ENCODE measurements at places on chromosomes 2 and 18.

- DNase-seq: no peak
Measured at GRCh38 chr2:207153266-207153975, 12.3 kb downstream of the KLF7 start.

GRCh38 chr2:71154798-71155197, 24.4 kb downstream of the MPHOSPH10 start:
- DNase-seq: peak; percentile 8

GRCh38 chr18:907115-907884, 2.6 kb downstream of the ADCYAP1 start:
- DNase-seq: no peak

- DNase-seq: no peak
Measured at GRCh38 chr2:139514951-139515350, 734.8 kb upstream of the NXPH2 start.

GRCh38 chr2:97718942-97719341, 5.6 kb downstream of the ZAP70 start:
- no peak for DNase-seq

GRCh38 chr2:68770271-68771111, 35.9 kb downstream of the ARHGAP25 start:
- no peak for DNase-seq

DNA sequence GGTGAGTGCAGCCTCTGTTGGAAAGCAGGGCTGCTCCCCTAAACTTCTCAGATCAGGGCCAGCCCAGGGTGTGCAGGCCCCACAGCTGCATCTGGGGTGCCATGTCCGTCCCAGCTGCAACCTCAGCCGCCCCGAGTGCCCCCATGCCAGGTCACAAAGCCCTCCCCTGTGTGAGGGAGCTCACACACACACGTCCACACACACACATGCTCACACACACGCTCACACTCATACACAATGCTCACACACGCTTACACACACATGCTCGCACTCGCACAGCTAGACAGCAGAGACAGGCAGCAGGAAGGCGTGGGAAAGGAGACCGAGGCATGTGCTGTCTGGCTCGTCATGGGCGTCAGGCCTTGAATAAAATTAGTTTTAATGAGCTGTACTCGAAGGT, 55.4 kb downstream of the ADI1 start:
- no peak for DNase-seq

GRCh38 chr2:98711506-98711905, 19.4 kb downstream of the MGAT4A start:
- no peak for DNase-seq

GRCh38 chr2:172996387-172996961, 79.2 kb upstream of the MAP3K20 start:
- DNase-seq: no peak

- DNase-seq: no peak
Measured at GRCh38 chr2:74024216-74024615, 39.5 kb downstream of the TET3 start.

- no peak for DNase-seq
Measured at GRCh38 chr2:149808556-149808955, 221.0 kb upstream of the MMADHC start.

DNA sequence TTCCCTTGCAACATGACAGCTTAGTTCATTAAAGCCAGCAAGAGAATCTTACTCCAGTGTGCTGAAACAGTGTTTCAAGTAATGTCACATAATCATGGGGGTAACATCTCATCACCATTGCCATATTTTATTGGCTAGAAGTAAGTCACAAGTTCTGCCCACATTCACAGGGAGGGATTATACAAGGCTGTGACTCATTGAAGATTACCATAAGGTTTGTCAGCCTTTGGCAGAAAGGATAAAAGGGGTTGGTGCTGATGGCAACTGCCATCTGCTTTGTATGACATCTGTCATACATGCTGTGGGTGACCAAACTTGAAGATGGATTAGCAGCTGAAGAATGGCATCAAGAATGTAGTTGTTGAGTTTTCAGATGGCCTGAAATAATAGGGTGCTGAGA, 61.2 kb downstream of the KCNE4 start:
- DNase-seq: no peak

DNA sequence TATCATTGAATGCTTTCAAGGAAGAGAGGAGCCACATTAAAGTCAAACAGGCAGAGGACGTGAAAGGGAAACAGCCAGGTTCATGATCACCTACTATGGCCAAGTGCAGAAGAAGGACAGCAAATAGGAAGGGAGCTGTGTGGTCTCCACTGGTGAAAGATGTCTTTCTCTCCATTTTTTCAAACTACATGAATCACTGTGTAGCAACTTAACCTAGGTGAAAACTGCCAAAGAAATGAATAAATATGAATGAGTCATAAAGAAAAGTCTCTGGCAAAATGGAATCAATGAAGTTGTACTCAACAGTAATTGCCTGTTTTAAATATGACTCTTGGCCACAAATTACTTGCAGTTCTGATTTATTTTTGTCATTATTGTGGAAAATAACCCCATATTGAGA, 452.6 kb upstream of the PKDCC start:
- no peak for DNase-seq

DNA sequence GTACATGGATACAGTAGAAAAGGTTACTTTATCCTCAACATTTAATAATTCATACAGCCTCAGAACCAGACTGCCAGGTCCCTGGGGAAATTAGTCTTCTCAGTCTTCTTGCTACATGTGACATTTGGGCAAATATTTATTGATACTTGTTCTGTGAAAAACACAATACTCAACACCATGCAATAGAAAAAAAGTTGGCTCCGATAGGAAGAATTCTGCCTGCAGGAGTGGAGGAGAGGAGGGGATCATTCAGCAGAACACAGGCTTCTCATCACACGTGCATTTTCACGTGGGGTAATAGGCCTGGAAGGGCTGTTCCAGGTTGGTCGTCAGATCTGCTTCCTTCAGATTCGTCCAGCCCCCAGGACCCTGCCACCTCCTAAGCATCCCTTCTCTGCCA, 58.4 kb upstream of the ACKR3 start:
- DNase-seq: no peak

DNA sequence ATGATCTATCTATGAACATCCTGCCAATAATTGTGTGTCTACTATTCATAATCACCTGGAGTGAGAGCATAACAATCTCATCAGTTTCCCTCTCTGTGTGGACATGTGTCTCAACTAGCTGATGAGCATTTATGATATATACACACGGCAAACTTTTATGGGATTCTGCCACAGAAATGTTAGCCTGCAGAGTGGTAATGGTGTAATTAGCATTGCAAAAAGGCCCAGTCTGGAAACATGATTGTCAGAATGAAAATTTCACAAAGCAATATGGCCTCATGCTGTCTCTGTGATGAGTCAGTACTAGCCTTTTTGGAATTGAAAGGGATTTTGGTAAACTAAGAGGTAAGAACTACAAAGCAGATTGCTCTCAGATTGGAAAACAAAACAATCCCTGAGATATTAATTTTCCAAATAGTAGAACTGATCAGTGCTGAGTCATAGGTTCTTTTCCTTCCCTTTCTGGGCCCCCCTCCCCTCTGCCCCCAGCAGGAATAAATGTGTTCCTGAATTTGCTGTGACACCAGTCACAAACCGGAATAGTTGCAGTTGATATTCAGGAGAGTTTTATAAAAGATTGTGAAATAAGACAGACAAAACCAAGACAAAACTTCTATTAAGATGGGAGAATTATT, 189.2 kb downstream of the OSR1 start:
- DNase-seq: no peak

DNA sequence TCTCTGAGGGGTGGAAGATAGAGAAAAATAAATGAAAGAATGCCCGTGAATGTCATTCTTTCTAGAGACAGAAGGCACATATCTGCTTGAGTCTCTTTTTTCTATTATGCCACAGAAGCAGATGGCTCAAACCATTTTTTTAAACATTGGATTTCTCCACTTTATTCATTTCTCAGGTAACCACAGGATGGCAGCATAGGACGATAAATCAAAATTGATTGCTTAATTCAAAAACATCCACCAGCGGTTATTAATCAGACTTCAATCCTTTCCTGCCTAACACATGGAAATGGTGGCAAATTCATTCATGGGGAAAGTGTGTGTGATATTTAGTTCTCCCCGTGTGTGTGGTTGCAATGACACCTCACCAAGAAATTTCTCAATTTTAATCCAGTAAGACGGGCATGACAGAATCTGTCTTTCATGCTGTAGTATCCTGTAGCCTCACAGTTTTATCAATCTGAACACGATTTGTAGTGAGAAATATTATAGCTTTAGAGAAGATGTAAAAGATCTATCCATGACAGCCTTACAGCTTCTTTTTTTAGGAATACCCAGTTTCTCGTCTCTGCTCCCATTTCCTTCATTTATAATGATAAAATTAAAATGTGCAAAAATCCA, 72.2 kb downstream of the DSC3 start:
- no peak for DNase-seq

DNA sequence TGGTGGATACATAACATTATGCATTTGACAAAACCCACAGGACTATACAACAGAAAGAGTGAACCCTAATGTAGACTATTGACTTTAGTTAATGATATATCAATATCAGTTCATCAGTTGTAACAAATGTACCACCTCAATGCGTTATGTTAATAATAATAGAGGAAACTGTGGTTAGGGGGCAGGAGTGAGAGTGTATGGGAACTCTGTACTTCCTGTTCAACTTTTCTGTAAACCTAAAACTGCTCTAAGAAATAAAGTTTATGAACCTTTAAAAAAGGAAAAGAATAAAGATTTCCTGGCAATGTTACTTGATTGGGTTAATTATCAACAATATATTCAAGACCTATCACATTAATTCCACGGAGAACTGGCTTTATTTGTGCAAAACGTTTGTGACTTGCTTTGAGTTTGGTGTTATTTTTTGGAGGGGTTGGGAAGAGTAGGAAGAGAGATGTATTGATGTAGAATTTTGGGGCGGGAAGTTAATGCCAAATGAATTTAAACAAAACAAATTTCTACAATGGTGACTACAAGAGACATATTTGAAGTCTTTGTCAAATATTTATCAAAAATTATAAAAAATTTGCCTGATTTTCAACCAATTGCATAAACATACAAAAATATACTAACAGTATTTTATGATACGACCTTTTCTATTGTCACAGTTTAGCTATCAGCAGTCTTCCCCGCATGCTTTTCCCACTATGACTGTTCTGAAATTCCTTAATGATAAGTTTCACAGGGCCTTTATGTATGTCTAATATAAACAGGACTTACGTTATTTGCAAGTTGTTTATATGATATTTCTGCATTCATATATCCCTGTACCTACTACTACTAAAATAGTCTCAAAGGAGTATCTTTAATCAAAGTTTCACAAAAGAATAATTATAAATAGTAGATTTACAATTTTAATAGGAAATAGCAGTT, 2.1 kb upstream of the RTN4 start:
- DNase-seq: no peak

DNA sequence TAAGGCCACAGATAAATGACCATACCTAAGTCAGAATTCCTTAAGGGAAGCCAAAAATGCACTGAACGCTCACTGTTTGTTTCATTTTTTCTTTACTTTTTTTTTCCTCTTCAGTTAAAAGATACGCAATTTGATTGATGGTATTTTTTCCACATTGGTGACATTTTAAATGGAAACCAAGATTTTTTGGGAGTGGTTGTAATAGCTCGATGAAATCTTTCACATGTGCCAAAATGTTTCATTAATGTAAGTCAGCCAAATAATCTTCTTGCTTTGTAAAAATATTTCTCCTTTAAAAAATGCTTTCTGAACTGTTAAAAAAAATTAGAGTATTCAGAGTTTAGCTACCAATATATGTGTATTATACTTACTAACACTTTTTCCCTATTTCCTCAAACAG, 339.8 kb downstream of the ZEB2 start:
- no peak for DNase-seq

DNA sequence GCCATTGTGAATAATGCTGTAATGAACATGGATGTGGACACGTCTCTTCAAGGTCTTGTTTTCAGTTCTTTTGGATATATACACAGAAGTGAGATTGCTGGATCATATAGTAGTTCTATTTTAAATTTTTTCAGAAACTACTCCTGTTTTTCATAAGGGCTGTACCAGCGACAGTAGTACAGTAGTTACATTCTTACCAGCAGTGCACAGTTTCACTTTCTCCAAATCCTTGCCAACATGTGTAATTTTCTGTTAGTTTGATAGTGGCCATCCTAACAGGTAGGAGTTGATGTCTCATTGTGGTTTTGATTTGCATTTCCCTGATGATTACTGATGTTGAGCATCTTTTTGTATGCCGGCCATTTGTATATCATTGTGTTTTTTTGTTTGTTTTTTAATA, 81.7 kb downstream of the EPC2 start:
- DNase-seq: no peak

DNA sequence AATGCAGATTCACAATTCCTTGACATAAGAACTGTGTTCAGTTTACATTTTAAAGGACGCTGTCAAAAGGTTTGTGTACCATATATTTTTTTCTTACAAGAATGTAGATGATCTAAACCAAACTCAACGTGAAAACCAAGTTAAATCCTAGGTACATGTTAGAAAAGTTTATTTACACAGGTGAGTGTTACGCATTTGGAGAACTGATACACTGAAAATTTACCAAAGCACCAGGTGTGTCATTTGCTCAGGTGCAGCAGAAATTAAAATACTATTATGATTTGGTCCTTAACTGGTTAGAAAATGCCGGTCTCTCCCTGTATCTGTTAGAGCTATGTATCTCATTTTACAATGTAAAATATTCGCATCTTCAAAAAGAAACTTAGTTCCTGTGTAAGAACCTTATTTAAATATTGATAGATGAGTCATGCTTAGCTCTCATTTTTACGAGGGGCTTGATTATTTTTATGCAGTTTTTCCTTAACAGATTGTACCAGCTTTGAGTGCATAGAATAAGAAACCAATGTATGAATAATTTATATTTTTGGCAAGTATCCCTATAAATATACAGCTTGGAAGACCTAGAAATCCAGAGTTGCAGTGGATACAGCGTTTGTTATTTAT, 25.1 kb downstream of the MFF start:
- no peak for DNase-seq

GRCh38 chr2:225274751-225275150, 124.8 kb upstream of the NYAP2 start:
- no peak for DNase-seq

DNA sequence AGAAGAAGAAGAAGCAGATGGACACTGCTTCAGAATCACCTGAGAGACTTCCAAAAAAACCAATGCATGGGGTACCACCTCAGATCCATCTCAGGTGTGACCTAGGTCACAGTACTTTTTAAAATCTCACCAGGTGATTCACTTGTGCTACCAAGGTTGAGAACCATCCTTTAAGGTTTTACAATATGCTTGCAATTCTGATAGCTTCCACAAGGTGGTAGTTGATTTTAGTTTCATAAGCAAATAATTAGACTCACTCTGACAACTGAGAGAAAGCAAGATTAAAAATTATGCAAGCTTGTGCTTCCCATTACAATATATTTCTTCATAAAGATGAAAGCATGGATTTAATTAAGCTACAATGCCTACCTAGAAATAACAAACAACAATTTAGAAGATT, 355.1 kb downstream of the EN1 start:
- no peak for DNase-seq

- DNase-seq: no peak
Measured at GRCh38 chr2:218877331-218877730, 3.3 kb upstream of the WNT10A start.

DNA sequence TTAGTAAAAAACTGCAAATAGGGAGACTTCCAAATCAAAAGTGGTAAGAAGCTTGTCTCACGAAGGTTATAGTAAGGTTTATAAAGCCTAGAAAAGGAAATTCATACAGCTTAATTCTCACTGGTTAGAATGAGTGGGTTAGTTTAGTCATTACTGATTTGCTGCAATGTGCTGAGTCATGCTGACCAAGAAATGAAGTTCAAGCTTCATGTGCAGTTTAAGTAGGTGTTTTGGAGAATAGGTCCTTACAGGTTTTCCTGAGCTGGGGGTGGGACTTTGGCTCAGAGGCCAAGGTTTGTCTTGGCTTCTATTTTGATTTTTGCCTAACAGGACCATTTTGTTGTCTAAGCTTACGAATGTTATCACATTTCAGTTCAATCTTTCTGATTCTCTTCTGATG, 15.1 kb downstream of the CLIP4 start:
- DNase-seq: peak; percentile 28

All from stimulated activated CD4-positive, alpha-beta T cell treated with anti-CD3 and anti-CD28 coated beads, TNF-alpha, amount 100 ng/mL, for 48 hours (primary cell).